SK-N-SH treated with all-trans-retinoic acid at 6 μM for 48 hours (cell line): ENCODE measurements at places on chromosomes 11 and 22.

DNA sequence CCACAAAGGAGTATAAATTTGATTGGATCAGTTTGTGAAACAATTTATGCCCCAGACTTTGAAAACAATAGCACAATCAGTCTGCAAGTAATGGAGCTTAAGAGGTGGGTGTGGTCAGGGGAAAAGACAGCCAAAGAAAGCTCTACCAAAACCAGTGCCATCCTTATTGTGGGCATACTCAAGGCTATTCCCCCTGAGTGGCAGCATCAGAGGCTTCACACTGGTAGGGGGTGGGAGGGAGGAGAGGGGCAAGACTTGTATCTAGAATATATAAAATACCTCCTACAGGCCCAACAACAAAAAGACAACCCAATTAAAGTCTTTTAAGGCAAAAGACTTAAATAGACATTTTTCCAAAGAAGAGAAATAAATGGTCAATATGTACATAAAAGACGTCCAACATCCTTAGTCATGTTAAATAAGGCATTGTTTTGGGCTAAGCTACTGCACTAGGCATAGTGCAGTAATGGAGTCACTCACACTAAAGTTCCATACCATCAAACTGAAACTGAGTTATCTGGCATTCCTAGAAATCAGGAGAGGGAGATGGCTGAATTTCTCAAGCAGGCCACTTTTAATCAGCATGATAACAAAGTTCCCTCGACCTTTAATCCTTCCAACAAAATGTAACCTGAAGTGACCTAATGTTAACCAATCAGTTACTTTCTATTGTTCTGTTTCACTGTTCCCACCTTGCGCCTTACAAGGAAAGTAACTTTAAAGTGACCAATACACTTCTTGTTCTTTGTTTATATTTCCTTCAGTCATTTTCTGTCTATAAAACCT, 24.8 kb downstream of the NARS2 start:
- ATAC-seq: no peak

DNA sequence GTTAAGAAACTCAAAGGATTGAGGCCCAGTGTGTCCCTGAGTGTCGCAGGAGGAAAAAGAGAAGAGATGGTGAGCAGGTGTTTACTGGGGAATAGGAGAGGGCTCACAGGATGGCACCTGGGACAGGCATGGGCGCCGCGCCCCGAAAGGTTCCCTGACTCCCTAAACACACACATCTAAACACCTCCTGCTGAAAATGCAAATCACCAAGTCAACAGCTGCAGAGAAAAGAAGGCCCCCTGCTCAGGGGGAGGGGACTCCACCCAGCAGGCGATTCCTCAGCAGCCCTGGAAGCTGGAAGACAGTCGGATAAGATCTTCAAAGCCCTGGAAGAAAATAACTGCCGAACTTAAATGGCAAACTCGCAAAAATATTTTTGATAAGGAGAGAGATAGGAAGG, 377.2 kb downstream of the BRD1 start:
- ATAC-seq: no peak

GRCh38 chr22:37371491-37371890, 55.8 kb downstream of the ELFN2 start:
- no peak; the same call in 2 of the 3 replicates for ATAC-seq

- no peak; the same call in 2 of the 3 replicates for ATAC-seq
These were observed 183.9 kb upstream of the NCAM1 start for GRCh38 chr11:112777283-112777751.

DNA sequence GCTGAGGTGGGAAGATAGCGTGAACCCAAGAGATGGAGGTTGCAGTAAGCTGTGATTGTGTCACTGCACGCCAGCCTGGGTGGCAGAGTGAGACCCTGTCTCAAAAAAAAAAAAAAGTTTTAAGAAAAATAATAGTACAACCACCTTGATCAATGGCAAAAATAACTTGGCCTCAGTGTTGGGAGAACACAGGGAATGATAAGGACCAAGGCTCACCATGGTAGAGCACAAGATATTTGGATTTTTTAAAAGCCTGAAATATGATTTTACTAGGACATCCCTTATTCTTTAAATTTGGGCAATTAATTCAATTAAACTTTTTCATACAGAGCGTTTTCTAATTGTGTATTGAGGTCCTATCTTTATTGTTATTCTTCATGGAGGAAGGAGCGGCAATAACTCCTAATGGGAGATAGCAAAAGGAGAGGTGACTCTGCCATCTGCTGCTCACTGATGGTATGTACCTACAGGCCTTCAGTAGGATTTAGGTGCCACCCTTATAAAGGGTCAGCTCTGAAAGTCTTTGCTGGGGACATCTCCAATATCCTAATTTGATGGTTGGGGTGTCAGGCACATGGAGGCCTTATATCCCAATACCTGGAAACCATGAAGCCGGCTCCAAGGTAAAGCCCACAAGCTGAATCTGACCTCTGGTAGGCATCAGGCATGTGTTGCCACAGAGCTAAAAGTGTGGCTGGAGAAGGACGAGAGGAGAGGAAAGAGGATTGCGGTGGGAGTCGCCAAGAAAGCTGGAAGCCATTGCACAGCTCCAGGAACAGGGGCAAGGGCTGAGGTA, 21.9 kb upstream of the POLD3 start:
- ATAC-seq: peak; percentile 97

- ATAC-seq: no peak
These were observed 4.3 kb upstream of the PGA3 start for GRCh38 chr11:61198948-61199523.

DNA sequence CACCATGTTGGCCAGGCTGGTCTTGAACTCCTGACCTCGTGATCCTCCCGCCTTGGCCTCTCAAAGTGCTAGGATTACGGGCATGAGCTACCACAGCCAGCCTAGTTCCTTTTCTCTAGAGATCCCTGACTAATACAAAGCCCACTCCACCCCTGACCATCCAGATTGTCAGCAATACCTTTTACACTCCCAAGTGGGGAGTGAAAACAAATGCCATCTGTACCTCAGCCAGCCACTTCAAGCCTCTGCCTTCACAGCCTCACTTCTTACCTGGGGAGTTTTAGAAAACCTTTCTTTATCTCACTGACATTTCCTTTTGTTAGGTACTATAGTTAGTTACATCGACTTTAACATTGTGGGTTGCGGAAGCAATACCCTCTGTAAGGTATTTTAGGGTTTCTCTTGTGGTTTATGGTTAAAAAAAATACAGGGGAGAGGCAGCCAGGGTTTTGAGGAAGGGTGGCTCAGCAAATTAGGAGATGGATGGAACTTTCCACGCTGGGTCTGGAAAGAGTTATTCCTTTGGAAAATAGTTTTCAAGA, 8.9 kb downstream of the TOM1 start:
- ATAC-seq: no peak

DNA sequence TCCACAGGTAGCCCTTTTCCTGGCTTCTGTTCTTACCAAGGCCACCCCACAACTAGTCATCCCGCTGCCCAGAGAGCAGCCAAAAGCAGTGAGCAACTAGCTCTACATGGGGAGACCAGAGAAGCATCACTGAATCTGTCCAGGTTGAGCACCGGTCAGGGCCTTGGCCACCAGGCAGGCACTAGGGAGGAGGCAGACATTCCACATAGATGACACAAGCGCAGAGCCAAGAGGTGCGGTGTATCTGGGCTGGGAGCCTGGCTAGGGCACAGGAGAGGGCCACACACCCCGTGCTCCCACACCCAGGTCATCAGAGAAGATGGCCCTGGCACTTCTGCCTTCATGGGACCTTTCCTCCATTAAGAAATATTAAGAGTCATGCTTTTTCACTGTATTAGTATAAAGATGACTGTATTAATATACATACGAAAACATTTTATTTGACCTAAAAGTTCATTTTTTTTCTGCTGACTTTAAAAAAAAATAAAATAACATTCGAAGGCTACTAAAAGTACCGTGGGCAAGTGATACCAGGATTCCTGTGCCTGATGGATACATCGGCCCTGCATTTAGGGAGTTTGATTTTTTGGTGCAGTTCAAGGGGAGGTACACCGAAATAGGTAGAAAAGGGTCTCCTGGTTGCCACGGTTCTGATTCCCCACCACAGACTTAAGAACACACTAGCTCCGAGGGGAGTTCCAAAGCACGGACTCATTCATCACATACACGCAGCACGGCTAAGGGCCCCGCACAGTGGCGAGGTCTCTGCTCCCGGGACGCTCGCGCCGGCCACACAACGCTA, 1.2 kb downstream of the DGCR2 start:
- ATAC-seq: peak; percentile 47

DNA sequence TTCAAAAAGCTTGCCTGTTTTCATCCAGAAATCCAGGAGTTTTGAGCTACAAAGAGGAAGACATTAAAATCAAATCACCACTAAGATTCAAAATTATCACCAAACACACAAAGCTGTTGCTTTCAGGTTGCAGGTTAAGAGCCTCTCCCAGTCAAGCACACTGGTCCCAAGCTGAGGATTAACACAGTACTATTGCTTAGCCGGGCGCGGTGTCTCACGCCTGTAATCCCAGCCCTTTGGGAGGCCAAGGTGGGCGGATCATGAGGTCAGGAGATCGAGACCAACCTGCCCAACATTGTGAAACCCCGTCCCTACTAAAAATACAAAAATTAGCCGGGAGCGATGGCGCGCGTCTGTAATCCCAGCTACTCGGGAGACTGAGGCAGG, 1165.1 kb downstream of the LRRC4C start:
- ATAC-seq: peak; percentile 41

- ATAC-seq: no peak
These were observed 59.7 kb upstream of the LMO1 start for GRCh38 chr11:8323161-8323935.

- no peak for ATAC-seq
These were observed 15.3 kb downstream of the RTN4RL2 start for GRCh38 chr11:57475671-57476046.

- ATAC-seq: no peak
These were observed 37.0 kb downstream of the MUC2 start for GRCh38 chr11:1111545-1112212.

- ATAC-seq: peak; percentile 96
These were observed 102.7 kb downstream of the BRD1 start for GRCh38 chr22:49724893-49725489.

DNA sequence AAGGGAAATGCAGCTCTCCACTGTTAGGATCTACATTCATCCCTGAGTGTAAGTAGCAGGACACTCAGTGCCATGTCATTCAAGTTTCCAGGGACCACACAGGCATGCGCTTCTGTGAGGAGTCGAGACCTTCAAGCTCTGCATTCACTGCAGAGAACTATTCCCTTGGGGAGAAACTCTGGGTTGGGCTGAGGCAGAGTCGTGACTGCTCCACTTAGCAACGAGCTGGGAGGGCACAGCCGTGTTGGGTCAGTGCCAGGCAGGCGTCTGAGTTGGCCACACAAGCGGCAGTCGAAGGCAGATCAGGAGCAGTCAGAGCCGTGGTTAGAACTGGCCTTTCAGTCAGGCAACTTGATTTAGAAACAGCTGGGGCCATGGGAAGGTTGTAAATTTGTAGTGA, 14.7 kb downstream of the MPEG1 start:
- ATAC-seq: no peak

- 0 out of 3 replicates have a peak, but pooled peaks have one; percentile 7 for ATAC-seq
These were observed 27.8 kb upstream of the CD82 start for GRCh38 chr11:44537679-44538078.

DNA sequence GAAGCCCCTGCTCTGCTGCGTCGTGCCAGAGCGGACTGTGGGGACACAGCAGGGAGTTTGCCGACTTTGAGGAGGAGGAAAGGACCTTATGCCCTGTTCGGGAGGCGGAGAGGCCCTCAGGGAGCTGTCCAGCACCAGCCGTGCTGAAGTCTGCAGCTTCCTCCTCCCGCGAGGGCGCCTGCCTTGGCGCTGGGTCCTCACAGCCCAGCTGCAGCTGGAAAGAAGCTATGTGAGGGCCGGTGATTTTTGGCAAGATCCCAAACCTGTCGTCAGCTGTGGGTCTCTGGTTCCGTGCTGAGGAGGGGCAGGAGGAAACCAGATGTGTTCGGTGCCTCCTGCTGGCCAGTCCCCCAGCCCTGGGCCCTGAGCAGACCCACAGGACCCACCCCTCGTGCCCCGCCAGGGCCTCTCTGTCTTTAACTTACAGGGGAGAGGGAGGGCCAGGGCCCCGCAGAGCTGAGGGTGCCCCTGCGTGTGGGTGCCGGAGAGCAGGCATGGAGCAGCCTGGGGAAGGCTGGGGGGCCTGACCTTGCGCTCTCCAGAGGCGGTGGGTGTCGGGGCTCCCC, 12.0 kb downstream of the BRSK2 start:
- peak; percentile 70 for ATAC-seq

DNA sequence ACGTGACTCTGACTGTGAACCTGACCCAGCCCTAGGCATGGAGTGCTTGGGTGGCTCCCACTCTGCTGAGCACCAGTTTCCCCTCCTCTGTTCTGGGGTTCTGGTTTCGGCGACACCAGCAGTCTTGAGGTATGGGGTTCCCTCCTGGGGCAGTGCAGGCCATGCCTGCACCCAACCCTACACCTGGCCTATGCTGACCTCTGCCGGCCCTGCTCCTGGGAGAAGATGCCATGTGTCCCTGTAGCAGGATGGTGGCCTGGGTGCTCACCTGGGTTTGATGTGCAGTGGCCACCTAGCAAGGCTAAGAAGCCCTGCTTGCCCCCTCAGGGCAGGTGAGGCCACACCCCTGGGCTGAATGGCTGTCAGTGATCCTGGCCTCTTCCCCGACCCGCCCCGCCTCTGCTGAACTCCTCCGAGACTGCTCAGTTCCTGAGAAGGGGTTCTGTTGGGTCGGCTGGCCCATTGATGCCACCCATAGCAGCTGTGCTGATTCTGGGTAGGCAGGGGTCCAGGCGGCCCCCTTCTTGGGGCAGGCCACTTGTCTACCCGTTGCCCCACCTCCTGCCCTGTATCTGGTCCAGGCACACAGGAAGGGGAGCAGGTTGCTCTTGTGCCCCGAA, 2.4 kb downstream of the ZDHHC8 start:
- no peak for ATAC-seq

DNA sequence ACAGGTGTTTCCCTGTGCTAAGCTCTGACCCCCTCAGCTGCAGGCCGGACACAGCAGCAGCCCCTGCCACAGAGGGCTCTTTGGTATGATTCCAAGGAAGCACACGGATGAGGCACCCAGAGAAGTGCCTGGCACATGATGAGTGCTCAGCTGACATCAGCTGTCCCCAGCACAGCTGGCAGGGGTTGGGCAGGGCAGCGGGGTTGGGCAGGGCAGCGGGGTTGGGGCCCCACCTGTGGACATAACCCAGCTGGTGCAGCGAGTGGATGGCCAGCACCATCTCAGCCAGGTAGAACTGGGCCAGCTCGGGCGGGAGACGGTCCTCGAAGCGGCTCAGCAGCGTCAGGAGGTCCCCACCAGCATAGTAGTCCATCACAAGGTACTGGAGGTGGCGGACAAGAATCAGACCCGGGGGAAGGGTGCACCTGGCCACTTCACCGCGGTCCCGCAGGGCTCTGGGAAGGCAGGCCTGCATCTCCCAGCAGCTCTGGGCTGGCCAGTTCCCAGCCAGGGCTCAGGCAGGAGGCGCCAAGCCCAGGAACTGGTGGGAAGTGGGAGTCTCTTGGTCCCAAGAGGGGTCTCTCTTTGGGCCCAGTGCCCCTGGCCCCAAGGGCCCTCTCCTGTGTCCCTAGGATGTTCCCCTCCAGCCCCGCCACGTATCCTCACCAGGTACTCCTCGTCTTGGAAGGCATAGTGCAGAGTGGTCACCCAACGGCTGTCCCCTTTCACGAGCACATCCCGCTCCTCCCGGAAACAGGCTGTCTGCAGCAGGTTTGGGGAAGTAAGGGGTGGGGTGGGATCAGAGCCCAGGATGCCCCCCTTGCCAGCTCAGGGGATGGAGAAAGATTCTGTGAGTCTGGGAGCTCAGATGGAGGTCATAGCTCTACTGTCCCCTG, 4.3 kb downstream of the CDC42BPG start:
- ATAC-seq: no peak

- peak; percentile 14 for ATAC-seq
These were observed 15.9 kb downstream of the ARFGAP2 start for GRCh38 chr11:47160753-47161133.

GRCh38 chr22:40533712-40534378, 102.7 kb downstream of the MRTFA start:
- peak; percentile 66 for ATAC-seq

- no peak for ATAC-seq
These were observed 11.7 kb downstream of the TRPM5 start for GRCh38 chr11:2432628-2433071.
